ENCODE measurements at places on chromosomes 1 and 21.
A peak's percentile ranks its signal among the peaks of the same experiment; 100 is the strongest.

- DNase-seq = no peak
These were observed 529 bp upstream of the PRMT2 start for GRCh38 chr21:46634966-46635323.

- no peak for DNase-seq
These were observed 69.6 kb upstream of the KCTD3 start for GRCh38 chr1:215497528-215497927.

- peak; percentile 12 for DNase-seq
These were observed 1.9 kb downstream of the DHRS3 start for GRCh38 chr1:12615865-12616708.

DNA sequence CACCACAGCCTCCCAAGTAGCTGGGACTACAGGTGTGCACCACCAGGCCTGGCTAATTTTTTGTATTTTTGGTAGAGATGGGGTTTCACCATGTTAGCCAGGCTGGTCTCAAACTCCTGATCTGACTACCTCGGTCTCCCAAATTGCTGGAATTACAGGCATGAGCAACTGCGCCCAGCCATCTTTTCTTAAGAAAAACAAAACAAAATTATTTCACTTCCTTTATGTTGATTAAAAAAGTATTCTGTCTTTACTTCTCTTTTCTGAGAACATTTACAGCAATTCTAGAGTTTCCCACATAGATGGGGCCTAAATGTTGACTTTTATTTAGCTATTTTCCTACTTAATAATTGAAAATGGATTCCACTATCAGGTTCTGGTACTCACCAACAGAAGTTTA lies 17.3 kb upstream of the TMEM183A start:
- DNase-seq = no peak

GRCh38 chr1:53011175-53011574 lies 50.8 kb upstream of the PODN start:
- DNase-seq = no peak

DNA sequence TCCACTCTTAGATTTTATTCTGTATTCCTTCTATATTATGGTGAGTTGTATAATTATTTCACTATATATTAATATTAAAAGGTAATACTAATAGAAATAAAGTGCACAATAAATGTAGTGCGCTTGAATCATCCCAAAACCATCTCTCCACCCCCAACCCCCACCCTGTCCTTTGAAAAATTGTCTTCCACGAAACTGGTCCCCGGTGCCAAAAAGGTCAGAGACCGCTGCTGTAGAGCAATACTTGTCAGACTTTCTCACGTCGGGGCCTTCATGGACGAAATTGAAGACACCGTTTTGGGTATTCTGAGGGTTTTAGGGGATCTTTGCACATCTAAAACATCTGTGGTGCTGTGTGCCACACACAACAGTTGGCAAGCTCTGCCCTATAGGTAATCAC lies 19.6 kb downstream of the DYRK1A start:
- no peak for DNase-seq

- DNase-seq = no peak
These were observed 46.5 kb downstream of the SAMD13 start for GRCh38 chr1:84347932-84348555.

DNA sequence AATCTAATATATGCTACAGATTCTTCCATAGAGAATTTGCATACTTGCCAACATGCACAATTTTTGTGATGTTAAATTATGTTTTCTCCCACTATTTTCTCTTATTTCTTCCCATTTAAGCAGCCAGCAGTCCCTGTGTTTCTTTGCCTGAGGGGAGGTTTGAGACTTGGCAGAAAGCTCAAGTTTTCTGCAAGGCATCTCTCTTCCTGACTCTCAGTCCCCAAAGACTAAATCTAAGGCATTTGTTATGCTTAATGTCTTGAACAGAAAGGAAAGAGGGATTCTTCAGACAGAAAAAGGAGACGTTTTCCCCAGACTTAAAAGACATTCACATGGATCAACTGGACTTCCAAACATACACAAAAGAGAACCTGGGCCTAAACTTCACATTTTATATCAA lies 354.4 kb downstream of the RYR2 start:
- no peak for DNase-seq

- no peak for DNase-seq
These were observed 35.5 kb downstream of the ADAMTS1 start for GRCh38 chr21:26809745-26810144.

- no peak for DNase-seq
These were observed 13.1 kb upstream of the ZRANB2 start for GRCh38 chr1:71093938-71094337.

Measured in stimulated activated CD4-positive, alpha-beta T cell treated with anti-CD3 and anti-CD28 coated beads, Interleukin-4, amount 100 ng/mL, for 24 hours (primary cell).